Stimulated activated CD4-positive, alpha-beta T cell treated with anti-CD3 and anti-CD28 coated beads, Interleukin-4, amount 100 ng/mL, for 24 hours (primary cell): ENCODE measurements at places on chromosomes 13 and 19.

- DNase-seq = peak; percentile 59
These were observed 3.6 kb downstream of the ADGRE1 start for GRCh38 chr19:6890938-6891337.

DNA sequence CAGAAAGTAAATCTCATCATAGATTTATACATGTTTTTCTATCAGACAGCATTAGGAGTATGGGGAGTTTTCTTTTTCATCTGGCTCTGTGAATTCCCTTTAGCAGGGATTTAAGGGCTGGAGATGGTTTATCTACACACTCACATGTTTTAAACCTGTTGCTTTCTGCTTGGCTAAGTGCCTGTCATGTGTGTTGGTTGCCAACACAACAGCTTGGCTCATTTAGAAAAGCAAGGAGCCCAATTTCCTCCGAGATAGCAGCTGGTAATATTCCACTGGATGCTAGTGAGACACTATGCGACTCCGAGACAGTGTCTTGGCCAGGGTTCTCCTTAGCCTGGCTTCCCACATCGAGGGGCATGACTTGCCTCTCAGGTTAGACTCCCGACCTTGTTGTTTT, 83.3 kb downstream of the KLF5 start:
- DNase-seq = no peak

GRCh38 chr13:95588721-95589120, 36.2 kb downstream of the CLDN10 start:
- DNase-seq = no peak

- DNase-seq = no peak
These were observed 5.5 kb upstream of the ACP7 start for GRCh38 chr19:39078436-39079200.

GRCh38 chr19:45716359-45717130, 14.2 kb downstream of the FBXO46 start:
- peak; percentile 20 for DNase-seq

DNA sequence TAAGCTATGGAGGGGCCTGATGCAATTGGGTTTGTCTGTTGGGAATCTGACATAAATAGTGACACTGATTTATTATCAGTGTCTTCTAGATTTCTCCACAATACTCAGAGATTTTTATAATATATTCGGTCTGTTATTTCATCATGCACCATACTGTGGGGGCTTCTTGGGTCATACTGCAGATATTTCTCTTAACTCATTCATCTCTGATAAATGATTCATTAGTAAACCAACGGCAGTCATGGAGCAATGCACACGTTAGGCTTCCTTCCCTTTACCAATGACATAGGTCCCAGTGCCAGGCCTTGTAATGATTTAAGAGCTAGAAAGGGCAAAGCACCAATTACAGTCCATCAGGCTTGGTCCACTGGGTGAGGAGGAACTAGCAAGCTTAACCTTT, 53.6 kb downstream of the FAM216B start:
- no peak for DNase-seq

DNA sequence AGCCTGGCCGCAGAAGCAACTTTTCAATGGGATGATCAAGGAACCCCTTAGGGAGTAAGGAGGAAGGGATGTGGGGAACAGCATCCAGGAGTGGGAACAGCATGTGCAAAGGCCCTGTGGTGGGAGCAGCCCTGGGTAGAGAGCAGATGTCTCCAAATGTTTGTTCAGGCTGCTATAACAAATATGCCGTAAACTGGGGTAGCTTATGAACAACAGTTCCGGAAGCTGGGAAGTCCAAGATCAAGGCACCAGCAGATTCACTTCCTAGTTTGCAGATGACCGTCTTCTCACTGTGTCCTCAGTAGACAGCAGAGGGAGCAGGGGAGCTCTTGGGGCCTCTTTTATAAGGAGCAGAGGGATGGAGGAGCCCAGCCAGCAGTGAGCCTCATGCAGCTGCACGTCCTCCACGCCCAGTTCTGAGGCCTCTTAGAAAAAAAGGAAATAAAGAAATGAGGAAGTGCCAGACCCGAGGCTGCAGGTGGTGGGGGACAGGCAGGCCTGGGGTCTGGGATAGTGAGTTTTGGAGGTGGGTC, 4.2 kb upstream of the LRRC25 start:
- no peak for DNase-seq

GRCh38 chr19:5907241-5907640, 2.6 kb downstream of the VMAC start:
- DNase-seq = peak; percentile 45

DNA sequence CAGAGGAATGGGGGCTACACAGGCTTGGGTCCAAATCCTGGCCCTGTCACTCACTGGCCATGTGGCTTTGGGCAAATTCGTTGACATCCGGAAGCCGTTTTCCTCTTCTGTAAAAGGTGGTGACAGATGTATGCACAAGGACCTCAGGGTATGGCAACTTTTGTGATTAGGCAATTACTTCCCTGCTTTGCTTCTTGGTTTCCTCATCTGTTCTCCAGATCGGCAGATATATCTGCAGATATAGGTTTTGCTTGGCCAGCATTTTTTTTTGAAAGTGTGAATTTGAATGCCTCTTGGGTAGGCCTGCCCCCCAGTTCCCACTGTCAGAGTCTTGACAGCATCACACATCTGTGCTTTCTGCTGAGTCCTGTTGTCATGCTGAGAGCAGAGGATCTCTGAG, 17.7 kb downstream of the TMEM272 start:
- no peak for DNase-seq

DNA sequence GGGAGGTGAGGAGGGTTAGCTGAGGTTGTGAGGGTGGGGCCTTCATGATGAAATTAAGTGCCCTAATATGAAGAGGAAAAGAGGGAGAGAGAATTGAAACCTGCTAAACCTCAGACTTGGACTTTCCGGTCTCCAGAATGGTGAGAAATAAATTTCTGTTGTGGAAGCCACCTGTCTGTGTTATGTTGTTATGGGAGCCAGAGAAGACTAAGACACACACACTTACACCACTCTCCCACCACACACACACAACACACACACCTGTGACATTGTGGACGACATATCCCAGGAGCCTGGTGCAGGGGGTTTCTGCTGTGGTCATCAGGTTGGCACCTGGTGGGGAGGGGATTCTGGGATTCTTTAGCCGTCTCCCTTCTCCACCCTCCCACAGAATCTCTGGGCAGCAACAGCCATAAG, 14.0 kb downstream of the KLK4 start:
- DNase-seq = no peak

DNA sequence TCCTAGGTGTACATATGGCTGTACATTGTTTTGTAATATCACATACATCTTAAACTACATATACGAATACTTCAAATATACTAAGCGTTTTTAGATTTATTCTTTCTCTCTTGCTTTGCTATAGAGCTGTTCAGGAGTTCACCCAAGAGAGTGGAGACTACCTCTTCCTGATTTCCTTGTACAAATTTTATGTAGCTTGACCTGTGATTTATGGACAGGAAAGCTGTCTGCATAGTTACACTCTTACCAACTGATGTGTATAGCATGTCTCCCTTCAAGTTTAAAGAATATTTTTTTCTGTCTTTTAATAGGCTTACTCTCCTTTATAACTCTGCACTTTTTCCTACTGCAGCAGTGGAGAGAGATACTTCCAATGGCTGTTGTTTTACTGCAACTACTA, 428.7 kb downstream of the NDFIP2 start:
- no peak for DNase-seq

GRCh38 chr13:43030548-43030947, 7.2 kb downstream of the DNAJC15 start:
- DNase-seq = no peak
